ENCODE measurements at places on chromosomes 12 and 14.
A peak's percentile ranks its signal among the peaks of the same experiment; 100 is the strongest.

DNA sequence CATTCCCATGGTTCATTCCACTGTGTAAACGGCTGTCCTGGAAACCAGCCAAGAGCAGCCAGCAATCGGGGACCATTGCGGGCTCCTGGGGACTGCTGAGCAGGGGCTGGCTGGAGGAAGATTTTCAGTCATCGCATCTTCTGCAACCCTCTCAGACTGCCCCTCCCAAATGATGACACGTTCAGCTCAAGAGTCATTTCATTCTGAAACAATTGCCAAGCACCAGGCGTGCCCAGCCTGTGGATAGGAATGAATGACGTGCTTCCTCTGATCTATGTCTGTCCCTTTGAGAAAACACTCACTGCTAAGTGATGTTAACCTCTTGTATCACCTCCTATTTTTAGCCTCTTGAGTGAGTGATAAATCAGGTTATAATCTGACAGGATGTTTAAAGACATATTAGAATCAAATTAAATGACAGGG lies 62.0 kb downstream of the NDUFA12 start:
- DNase-seq, result no peak

DNA sequence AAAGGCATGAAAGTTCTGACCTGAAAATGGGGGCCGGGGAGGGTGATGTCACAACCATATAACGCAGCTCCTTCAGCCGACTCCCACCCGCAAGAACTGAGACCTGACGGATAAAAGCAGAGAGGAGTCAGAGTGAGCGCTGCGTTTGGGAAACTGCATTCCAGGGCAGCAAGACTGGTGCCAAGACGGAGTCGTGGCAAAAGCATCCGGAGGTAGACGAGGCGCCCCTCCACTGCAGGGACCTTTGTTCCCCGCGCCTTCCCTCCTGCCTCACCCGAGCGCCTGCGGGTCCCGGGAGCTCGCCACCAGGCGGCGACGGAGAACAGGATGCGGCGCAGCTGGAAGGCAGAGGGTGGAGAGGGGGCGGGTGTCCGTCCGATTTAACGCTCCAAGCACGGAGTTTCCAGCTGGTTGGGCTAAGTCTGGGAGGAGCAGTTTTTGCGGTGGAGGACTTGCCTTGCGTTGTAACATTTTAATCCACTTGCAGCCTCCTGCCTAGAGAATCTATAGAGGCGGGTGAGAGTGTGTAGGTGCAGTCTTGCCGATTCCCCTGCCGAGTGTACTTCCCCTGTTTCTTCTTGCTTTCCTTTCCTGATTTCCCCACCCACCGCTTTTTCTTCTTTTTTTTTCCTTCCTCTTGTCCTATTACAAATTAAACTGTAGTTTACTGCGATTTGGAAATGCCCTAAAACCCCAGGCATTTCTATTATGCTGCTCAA lies 1.2 kb upstream of the CPNE8 start:
- peak; percentile 34 for DNase-seq

DNA sequence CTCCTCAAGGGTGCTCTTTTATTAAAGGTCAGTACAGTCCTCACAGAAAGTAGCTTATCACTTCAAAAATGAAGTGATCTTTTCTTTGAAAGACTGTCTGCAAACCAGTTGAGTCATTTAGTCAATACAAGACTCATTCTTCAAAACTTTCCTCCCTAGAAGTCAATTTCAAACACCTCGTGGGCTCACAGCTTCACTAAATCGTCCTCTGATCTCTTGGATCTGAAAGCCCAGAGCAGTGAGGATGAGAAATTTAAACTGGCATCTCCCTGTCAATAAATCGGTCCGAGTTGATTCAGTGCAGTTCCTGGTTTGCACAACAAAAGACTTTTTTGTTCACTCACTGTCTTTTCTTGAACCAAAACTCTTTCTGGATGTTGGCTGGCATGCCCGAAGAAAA lies 44.5 kb downstream of the NUAK1 start:
- no peak for DNase-seq

GRCh38 chr12:47297993-47298392 lies 218.2 kb upstream of the AMIGO2 start:
- DNase-seq, result no peak

- no peak for DNase-seq
Observed at GRCh38 chr14:100593751-100594624, 6.8 kb upstream of the BEGAIN start.
